ENCODE measurements at places on chromosomes 3 and 15. TPM values are rescaled to one million over a fixed set of nuclear protein-coding genes. Genes with fewer than 3 reads are reported as not detected.

GRCh38 chr15:101168463-101168824 is 83.4 kb downstream of the CHSY1 start:
- no peaks in the 10 kb centered on the region for H3K36me3 ChIP-seq
- H3K4me3 ChIP-seq: no peak overlapping the region
- no peak for DNase-seq
- H3K4me1 ChIP-seq: peaks cover 52% of the 10 kb centered on the region
- H3K27ac ChIP-seq: peak overlapping the region; percentile 75

DNA sequence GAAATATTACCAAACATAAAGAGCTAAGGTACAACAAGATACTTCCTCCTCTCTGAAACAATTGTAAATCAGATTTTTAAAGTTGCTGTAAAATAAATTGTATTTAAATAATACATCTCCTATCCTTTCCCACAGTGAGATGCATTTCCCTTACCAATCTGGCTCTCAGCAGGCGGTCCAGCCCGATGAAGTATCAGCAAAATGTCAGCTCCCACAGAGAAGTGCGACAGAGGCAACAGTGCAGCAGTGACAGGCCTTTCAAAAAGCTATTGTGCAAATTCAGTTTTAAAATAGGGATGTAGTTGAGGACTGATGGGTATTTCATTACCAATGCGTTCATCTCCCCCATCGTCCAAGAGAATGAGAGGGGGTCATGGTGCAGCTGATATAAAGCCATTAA is 733.2 kb upstream of the GOLIM4 start:
- no peak for DNase-seq
- H3K4me1 ChIP-seq: no peaks in the 10 kb centered on the region
- no peaks in the 10 kb centered on the region for H3K36me3 ChIP-seq
- no peak overlapping the region for H3K4me3 ChIP-seq
- no peaks in the 10 kb centered on the region for H3K27me3 ChIP-seq

- peak overlapping the region; percentile 23 for H3K4me3 ChIP-seq
- peak overlapping the region; percentile 85 for H3K27ac ChIP-seq
- H3K4me1 ChIP-seq: no peaks in the 10 kb centered on the region
- peaks cover 8% of the 10 kb centered on the region for H3K27me3 ChIP-seq
Measured at GRCh38 chr3:169658311-169658931, 5.1 kb downstream of the MECOM start.

GRCh38 chr3:5630406-5630805 is 442.9 kb downstream of the EDEM1 start:
- no peak overlapping the region for H3K4me3 ChIP-seq
- no peaks in the 10 kb centered on the region for H3K4me1 ChIP-seq
- no peaks in the 10 kb centered on the region for H3K36me3 ChIP-seq
- no peaks in the 10 kb centered on the region for H3K27me3 ChIP-seq
- H3K27ac ChIP-seq: no peak overlapping the region
- DNase-seq: no peak

GRCh38 chr3:69524816-69525215 is 138.9 kb upstream of the FRMD4B start:
- no peak overlapping the region for H3K4me3 ChIP-seq
- no peak for DNase-seq
- H3K36me3 ChIP-seq: no peaks in the 10 kb centered on the region
- peaks cover 25% of the 10 kb centered on the region for H3K4me1 ChIP-seq

DNA sequence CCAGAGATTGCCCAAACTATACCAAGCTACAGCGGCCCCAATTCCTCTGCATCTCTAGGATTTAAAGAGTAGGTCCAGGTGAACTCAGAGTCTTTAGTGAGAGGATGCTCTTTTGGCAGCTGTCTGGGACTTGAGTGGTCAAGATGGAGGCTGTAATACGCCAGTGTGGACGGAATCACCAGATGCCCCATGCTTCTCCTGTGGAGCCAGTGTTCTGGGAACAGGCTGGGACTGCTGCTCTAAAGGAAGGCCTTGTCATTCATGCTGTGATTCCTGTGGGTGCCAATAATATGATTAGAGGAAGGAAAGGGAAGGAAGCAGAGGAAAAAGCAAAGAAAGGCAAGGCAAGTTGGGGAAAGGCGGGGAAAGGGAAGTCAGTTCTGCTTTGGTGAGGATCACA is 17.4 kb upstream of the NOX5 start:
- no peak for DNase-seq
- no peak overlapping the region for H3K4me3 ChIP-seq
- no peaks in the 10 kb centered on the region for H3K36me3 ChIP-seq
- no peaks in the 10 kb centered on the region for H3K4me1 ChIP-seq
- no peaks in the 10 kb centered on the region for H3K27me3 ChIP-seq
- no peak overlapping the region for H3K27ac ChIP-seq

DNA sequence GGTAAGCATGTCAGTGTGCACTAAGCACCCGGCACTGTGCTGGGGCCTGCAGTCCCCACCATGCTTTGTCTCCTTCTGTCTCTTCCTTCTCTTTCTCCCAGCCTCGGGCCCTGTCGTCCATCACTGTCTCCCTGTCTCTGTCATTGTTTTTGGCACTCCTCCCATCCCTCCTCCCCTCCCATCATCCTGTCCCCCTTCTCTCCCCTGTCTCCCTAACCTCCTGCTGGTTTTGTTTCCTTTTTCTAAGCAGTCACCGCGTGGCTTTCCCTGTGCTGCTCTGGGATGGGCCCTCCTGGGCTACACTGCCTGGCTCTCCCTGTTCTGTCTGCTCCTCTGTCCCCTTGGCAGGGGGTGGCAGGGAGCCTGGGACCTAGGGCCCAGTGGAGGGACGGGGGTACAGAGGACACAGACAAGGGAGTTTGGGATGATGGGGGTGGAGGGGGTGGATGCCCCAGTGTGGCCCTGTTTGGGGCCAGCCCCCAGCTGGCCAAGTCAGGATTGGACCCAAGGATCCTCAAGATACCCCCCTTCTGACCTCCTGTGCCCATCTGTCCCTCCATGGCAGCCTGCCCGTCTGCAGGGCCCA is 5.7 kb downstream of the CHST13 start:
- no peak overlapping the region for H3K27ac ChIP-seq
- H3K27me3 ChIP-seq: no peaks in the 10 kb centered on the region
- no peaks in the 10 kb centered on the region for H3K36me3 ChIP-seq
- peaks cover 25% of the 10 kb centered on the region for H3K4me1 ChIP-seq
- DNase-seq: no peak
- H3K4me3 ChIP-seq: no peak overlapping the region

DNA sequence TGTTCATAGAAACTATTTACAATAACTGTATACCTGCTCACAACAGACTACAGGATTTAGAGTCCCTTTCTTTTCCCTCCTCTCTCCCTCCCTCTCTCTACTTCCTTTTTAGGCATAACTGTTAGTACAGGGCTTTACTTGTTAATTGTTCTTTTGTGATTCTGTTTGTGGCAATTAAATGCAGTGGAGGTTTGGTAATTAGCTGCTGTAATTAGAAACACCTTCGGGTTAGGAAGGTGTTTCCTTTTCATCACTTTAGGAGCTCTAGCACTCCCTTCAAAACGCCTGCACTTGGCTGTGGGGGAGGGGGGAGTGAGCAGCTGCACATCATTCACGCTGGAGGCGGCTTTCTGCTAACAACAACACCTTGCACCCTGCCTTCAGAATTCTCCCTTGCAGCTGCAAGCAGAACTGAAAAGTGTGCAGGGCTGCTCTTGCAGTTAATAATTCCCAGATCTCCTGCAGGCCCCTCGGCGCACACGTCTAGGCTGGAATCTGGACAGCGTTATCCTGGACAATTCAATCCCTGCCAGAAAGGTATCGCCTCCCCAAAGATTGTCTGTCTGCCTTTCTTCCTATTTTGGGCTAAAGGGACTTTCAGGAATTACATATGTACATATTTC is 242.6 kb upstream of the RGMA start:
- H3K27ac ChIP-seq: no peak overlapping the region
- no peaks in the 10 kb centered on the region for H3K27me3 ChIP-seq
- no peak for DNase-seq
- no peak overlapping the region for H3K4me3 ChIP-seq

DNA sequence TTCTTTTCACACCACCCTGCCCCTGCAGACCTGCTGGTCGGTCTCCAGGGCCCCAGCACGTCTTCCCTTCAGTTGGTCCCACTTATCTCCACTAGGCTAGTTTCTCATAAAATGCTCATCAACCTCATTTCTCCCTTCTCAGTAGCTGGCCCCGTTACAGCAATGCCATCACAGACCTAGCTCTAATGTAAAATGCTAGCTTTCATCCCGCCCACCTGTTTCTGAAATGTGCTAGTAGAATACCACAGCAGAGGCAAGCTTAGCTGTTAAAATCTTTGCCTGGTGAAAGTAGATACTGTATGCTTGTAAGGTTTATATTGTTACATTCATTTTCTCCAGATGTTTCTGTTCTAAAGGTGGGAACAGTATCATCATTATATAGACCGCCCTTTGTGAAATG is 13.1 kb downstream of the MKRN2OS start:
- H3K4me1 ChIP-seq: no peaks in the 10 kb centered on the region
- H3K27me3 ChIP-seq: no peaks in the 10 kb centered on the region
- H3K36me3 ChIP-seq: peaks cover 29% of the 10 kb centered on the region
- H3K27ac ChIP-seq: no peak overlapping the region
- no peak overlapping the region for H3K4me3 ChIP-seq

DNA sequence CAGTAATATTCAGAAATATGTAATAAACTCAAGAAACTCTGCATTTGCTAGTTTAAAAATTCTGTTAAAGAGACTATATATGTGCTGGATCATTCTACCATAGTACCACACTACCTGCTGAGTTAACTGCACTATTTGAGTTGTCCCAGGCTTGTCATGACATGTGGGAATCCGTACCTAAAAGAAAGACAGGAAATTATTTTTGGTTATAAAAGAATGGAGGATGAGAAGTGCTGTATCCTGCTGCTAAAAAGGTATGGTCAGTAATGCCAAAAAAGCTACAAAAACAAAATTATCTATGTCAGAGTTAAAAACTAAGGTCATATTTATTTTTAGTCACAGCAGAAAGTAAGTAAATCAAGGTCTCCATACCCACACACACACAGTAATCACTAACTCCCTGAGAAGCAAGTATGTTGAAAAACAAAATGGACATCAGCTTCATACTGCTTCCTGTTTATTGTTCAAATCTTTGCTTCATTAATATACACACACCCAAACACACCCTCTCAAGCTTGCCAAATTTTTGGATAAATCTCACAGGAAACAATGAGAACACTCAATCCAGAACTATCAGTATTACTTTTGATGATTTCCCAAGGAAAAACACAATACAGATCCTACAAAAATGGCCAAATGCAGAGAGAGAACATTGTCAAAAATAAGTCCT is 33.7 kb downstream of the DENND6A start:
- no peak overlapping the region for H3K27ac ChIP-seq
- H3K4me3 ChIP-seq: no peak overlapping the region
- H3K4me1 ChIP-seq: peaks cover 14% of the 10 kb centered on the region
- H3K36me3 ChIP-seq: peaks cover 58% of the 10 kb centered on the region

- H3K4me1 ChIP-seq: peaks cover 42% of the 10 kb centered on the region
- H3K36me3 ChIP-seq: no peaks in the 10 kb centered on the region
- DNase-seq: no peak
- no peak overlapping the region for H3K27ac ChIP-seq
Measured at GRCh38 chr3:147411815-147412241, 2.7 kb downstream of the ZIC1 start.

DNA sequence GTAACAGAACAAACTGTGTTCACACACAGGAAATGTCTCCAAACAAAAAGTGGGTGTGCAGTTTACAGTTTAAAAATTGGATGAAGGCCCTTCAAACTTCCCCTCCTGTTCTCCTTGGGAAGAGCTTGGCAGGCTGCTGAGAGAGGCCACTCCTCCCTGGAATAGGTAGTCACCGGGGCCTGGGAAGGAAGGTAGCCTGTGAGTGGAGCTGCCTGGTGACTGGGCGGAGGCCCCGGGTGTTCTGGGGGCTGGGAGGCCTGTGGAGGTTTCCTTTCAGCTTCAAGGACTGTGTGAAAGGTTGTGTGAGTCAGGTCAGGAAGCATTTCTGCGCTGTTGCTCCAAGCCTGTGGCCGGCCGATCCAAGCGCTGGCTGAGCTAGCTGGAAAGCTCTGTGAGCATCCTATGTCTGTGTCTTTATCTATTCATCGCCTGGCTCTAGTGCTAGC is 14.1 kb downstream of the SLCO3A1 start:
- no peaks in the 10 kb centered on the region for H3K27me3 ChIP-seq
- H3K27ac ChIP-seq: peak overlapping the region; percentile 86
- H3K36me3 ChIP-seq: no peaks in the 10 kb centered on the region
- H3K4me1 ChIP-seq: no peaks in the 10 kb centered on the region
- peak; percentile 88 for DNase-seq

The ZMYND10 gene
- 0.31 TPM for total RNA-seq

The SAMMSON gene
- total RNA-seq: not detected

DNA sequence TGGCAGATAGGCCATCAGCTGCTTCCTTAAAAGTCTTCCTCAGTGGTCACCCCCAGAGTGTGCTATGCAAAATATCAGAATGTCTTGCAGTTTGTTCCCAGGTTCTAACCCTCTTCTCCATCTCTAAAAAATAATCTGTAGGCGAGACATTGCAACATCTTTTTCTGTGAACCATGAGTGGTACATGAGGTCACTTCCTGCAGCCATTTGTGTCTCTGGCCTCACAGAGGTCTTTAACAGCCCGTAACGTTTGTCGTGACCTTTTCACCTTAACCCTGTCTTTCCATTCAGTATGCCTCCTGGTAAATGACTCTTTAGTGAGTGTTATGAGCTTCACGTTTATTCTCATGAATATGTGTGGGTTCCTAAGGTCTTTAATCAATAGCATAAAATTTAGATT is 145.4 kb downstream of the KLHL25 start:
- peak overlapping the region; percentile 67 for H3K27ac ChIP-seq
- peaks cover 47% of the 10 kb centered on the region for H3K36me3 ChIP-seq
- no peak overlapping the region for H3K4me3 ChIP-seq
- no peaks in the 10 kb centered on the region for H3K27me3 ChIP-seq
- no peak for DNase-seq

Measured in right atrium auricular region (tissue), 2 donors.